Endodermal cell (in vitro differentiated cells): ENCODE measurements at places on chromosomes 1 and 21. TPM values are rescaled to one million over a fixed set of nuclear protein-coding genes. Genes with fewer than 3 reads are reported as not detected.
A peak's percentile ranks its signal among the peaks of the same experiment; 100 is the strongest.

DNA sequence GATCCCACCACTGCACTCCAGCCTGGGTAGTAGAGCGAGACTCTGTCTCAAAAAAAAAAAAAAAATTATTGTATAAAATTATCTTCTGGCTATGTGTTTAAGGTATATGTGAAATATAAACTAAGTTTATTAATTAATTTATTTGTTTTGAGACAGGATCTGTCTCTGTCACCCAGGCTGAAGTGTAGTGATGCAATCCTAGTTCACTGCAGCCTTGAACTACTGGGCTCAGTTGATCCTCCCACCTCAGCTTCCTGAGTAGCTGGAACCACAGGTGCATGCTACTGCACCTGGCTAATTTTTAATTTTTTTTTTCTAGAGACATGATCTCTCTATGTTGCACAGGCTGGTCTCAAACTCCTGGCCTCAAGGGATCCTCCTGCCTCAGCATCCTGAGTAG, 67.9 kb downstream of the RD3 start:
- H3K27me3 ChIP-seq: no peaks in the 10 kb centered on the region
- no peak for DNase-seq
- H3K27ac ChIP-seq: no peak overlapping the region
- peaks cover 4% of the 10 kb centered on the region for H3K4me1 ChIP-seq
- H3K4me3 ChIP-seq: no peak overlapping the region

Gene ZNF670
- total RNA-seq: 10.9 and 11.0 TPM in 2 replicates

DNA sequence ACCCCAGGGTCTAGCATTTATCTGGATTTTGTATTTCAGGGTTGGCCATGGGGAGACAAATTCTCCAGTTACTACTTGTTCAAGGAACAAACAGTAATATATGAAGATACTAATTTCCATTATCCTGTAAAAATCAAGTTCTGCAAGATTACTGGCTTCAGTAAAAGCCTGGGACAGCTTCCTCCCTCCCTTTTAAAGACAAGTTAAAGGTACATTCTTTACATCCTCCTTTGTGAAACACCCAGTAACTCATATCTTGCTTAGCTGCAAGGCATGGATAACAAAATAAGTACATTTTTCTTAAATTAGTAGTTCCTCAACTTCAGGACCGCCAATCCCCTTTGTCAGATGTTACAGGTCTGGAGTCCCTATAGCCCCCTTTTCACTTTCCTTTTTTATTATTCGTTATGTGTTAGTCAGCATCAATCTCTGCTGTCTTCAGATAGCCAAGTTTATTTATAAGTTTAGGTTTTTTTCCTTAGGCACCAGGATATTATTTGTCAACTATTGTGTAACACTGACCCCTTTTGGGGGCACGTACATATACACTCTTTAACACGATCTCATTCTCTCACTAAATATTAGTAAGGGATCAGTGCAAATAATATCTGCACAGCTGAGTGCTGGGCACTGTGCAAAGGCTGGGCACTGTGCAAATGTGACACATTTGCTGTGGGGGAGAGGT, 9.8 kb downstream of the ERRFI1 start:
- H3K4me3 ChIP-seq: peak overlapping the region; percentile 59
- DNase-seq: no peak
- H3K27me3 ChIP-seq: no peaks in the 10 kb centered on the region
- H3K36me3 ChIP-seq: peaks cover 50% of the 10 kb centered on the region
- peaks cover 20% of the 10 kb centered on the region for H3K4me1 ChIP-seq

- H3K36me3 ChIP-seq: no peaks in the 10 kb centered on the region
- H3K27me3 ChIP-seq: peaks cover 5% of the 10 kb centered on the region
- no peak overlapping the region for H3K27ac ChIP-seq
- DNase-seq: peak; percentile 96
Measured at GRCh38 chr1:171654942-171655745, 2.7 kb upstream of the MYOC start.

Gene GUCA2A
- 1.9 and 2.3 TPM in 2 replicates for total RNA-seq

DNA sequence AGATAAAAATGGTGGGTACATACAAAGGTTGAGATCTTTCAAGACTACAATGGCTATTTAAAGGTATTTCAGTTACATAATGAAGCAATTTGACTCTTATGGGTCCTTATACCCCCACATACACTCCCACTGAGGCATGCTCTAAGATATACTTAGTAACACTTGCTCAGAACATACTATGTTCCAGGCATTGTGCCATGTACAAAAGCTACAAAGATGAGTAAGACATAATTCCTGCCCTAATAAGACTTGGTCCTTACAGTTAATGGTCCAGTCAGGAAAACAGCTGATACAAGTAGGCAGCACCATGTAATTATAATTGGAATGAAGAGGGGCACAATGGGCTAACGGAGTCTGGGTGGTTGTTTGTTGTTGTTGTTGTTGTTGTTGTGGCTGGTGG, 166.7 kb upstream of the BEND5 start:
- H3K27me3 ChIP-seq: no peaks in the 10 kb centered on the region
- H3K36me3 ChIP-seq: no peaks in the 10 kb centered on the region
- DNase-seq: no peak
- no peak overlapping the region for H3K4me3 ChIP-seq
- no peaks in the 10 kb centered on the region for H3K4me1 ChIP-seq

DNA sequence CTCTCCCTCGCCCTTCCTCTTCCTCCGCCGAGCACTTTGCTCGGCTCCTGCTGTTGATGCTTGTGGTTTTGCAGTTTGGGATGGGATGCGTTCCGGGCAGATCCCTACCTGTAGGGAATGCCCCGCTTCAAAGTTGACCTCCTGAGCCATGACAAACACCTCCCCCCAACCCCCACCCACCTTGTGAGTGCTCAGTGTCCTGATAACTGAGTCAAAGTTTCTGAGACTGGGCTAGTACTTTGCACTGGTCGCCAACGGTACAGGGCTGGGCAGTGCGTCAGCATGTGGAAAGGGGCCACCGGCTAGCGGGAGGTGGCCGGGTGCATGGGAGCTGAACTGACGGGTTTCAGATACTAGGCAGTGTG, 771 bp downstream of the RABGAP1L start:
- H3K27me3 ChIP-seq: no peaks in the 10 kb centered on the region
- DNase-seq: peak; percentile 75
- H3K36me3 ChIP-seq: no peaks in the 10 kb centered on the region
- H3K27ac ChIP-seq: no peak overlapping the region

DNA sequence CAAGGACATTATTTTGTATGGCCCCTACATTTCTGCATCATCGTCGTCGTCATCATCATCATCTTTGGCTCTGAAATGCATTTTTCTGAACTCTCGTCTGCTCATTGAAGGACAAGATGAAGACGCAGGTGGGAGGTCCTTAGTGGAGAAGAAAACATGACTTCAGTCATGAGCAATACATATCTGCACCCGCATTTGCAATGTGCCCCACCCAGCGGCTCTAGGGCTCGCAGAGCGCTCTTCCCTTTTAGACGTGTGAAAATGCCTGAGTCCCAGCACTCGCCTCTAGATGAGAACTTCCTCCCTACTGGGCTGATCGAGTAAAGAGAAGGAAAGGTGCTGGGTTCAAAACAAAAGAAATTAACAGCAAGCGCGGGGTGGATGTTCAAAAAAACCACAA, 10.1 kb downstream of the C1orf174 start:
- no peak overlapping the region for H3K27ac ChIP-seq
- no peaks in the 10 kb centered on the region for H3K27me3 ChIP-seq
- DNase-seq: no peak
- H3K4me3 ChIP-seq: no peak overlapping the region
- no peaks in the 10 kb centered on the region for H3K4me1 ChIP-seq

- H3K36me3 ChIP-seq: no peaks in the 10 kb centered on the region
- H3K4me3 ChIP-seq: no peak overlapping the region
- H3K27ac ChIP-seq: no peak overlapping the region
Measured at GRCh38 chr1:206893380-206893779, 3.9 kb upstream of the IL24 start.

DNA sequence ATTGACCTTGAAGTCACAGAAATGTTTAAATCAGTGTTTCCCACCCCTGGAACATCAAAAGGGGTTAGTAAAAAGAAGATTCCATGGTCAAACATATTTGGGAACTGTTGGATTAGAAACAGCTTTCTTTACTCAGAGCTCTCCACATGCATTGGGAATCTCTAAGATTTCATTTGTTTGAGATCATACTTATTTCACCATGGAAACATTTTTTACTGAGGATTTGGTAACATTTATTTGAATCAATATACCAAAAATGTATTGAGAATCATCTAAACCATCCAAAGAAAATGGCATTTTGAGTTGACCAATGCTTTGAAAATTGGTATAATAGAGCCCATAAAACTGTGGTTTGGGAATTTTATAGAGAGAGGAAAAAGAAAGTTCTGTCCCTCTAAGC, 25.3 kb downstream of the NGF start:
- no peak overlapping the region for H3K27ac ChIP-seq
- DNase-seq: no peak
- H3K27me3 ChIP-seq: no peaks in the 10 kb centered on the region
- no peak overlapping the region for H3K4me3 ChIP-seq

DNA sequence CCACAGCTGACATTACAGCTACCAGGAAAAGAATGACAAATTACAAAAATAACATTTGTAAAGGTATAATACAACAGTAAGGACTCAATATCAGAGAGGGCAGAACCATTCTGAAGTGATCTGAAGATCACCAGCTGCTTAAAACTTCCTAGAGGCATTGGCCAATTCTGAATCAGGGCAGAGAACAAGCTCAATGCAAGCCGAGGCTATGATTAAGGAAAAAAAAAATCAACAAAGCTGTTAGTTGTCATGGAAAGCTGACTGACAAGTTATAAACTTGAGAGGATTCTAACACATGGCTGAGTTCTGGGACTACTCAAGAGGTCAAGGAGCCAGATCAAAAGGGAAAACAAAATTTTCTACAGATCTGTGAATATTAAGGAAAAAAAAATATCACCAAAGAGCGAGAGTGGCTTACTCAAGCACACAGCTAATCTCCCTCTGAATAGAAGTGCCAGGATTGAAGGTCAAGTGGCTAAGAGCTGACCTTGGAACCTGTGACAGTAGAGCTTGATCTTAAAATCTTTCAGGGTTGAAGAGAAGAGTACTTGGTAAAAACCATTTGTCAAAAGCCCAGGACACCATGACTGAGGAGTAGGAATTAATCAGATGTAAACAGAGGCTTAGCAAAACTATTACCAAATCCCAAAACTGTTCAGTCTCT, 383.4 kb downstream of the USP25 start:
- no peaks in the 10 kb centered on the region for H3K36me3 ChIP-seq
- no peak for DNase-seq
- no peak overlapping the region for H3K4me3 ChIP-seq
- H3K27ac ChIP-seq: no peak overlapping the region
- no peaks in the 10 kb centered on the region for H3K4me1 ChIP-seq
- no peaks in the 10 kb centered on the region for H3K27me3 ChIP-seq

Gene BRDT
- total RNA-seq: 3.4 and 4.4 TPM in 2 replicates

GRCh38 chr1:192901500-192901899, 92.7 kb downstream of the RGS2 start:
- no peaks in the 10 kb centered on the region for H3K36me3 ChIP-seq
- no peaks in the 10 kb centered on the region for H3K4me1 ChIP-seq
- H3K27me3 ChIP-seq: no peaks in the 10 kb centered on the region
- no peak for DNase-seq
- no peak overlapping the region for H3K4me3 ChIP-seq

Gene ALG6
- 25.5 and 25.9 TPM in 2 replicates for total RNA-seq

DNA sequence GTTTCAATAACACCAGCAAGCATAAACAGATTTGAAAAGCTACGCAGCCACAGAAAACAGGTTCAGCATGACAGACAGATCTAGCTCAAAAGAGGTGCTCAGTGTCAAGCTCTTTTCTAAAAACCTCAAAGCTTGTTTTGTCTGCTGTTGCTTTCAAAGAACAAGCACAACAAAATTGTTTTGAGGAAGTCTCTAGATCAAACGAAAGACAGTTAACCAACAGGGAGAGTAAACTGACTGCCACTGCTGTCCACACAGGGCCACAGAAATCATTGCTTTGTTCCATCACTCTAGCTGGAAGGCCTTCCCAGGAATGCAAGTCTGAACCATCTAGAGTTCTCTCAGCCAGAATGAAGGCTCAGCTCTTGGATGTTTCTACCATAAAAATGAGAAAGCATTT, 12.8 kb downstream of the APP start:
- no peak overlapping the region for H3K27ac ChIP-seq
- no peaks in the 10 kb centered on the region for H3K4me1 ChIP-seq
- H3K4me3 ChIP-seq: no peak overlapping the region

- H3K27me3 ChIP-seq: no peaks in the 10 kb centered on the region
- no peak for DNase-seq
- H3K27ac ChIP-seq: no peak overlapping the region
- no peaks in the 10 kb centered on the region for H3K4me1 ChIP-seq
- no peaks in the 10 kb centered on the region for H3K36me3 ChIP-seq
- no peak overlapping the region for H3K4me3 ChIP-seq
Measured at GRCh38 chr1:206128196-206128595, 11.0 kb upstream of the AVPR1B start.

- H3K4me1 ChIP-seq: no peaks in the 10 kb centered on the region
- H3K4me3 ChIP-seq: no peak overlapping the region
- H3K36me3 ChIP-seq: no peaks in the 10 kb centered on the region
- H3K27ac ChIP-seq: no peak overlapping the region
Measured at GRCh38 chr21:38476385-38476784, 21.9 kb downstream of the ERG start.

- H3K27ac ChIP-seq: no peak overlapping the region
- H3K36me3 ChIP-seq: no peaks in the 10 kb centered on the region
- DNase-seq: no peak
- no peak overlapping the region for H3K4me3 ChIP-seq
Measured at GRCh38 chr1:2504949-2505272, 21.5 kb downstream of the PANK4 start.

DNA sequence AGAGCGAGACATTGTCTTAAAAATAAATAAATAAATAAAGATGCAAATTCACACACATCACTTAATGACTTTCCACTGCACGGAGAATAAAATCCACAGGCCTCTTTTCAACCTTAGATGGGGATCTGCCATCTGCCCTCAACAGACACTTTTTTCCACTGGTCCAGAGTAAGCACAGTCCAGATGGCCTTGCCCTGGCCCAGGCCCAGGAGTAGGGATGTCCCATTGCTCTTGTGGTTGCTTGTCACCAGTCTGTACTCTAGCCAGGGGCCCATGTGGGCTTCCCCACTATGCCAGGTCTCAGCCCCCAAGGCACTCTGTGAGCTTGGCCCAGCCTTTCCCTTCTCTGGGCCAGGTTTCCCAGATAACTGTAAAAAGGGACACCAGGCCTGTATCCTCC, 17.4 kb downstream of the PLOD1 start:
- DNase-seq: no peak
- H3K4me3 ChIP-seq: no peak overlapping the region
- H3K27me3 ChIP-seq: no peaks in the 10 kb centered on the region
- peaks cover 64% of the 10 kb centered on the region for H3K36me3 ChIP-seq
- H3K27ac ChIP-seq: no peak overlapping the region

GRCh38 chr1:242761556-242761955, 237.1 kb upstream of the PLD5 start:
- no peaks in the 10 kb centered on the region for H3K27me3 ChIP-seq
- H3K36me3 ChIP-seq: no peaks in the 10 kb centered on the region
- no peak overlapping the region for H3K27ac ChIP-seq
- no peak overlapping the region for H3K4me3 ChIP-seq

Gene PRR9
- total RNA-seq: not detected in 2 replicates

DNA sequence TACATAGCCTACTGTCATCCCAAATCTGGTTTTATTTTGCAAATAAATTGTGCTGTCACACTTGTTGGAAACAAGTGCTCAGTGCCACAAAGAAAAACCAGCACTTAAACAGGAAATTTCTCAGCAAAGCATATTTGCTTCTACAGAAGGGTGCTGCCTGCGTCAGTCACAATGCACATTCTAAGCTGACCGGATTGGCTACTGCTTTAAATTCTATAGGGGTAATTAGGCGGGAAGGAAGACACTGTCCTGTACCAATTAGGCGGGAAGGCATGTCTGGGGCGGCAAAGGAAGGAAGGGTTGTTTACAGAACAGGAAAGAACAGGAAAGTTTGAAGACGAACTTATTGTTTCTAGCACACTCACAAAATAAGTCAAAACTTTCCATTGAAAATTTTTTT, 2.8 kb downstream of the IFI16 start:
- H3K27me3 ChIP-seq: no peaks in the 10 kb centered on the region
- peaks cover 3% of the 10 kb centered on the region for H3K4me1 ChIP-seq
- DNase-seq: no peak
- H3K27ac ChIP-seq: no peak overlapping the region

Gene RUSC1
- 76.1 and 83.8 TPM in 2 replicates for total RNA-seq

Gene MKNK1
- 22.7 to 31.5 TPM (median 28.5 TPM) in 3 replicates for total RNA-seq
